ENCODE measurements at places on chromosomes 1 and 21. TPM values are rescaled to one million over a fixed set of nuclear protein-coding genes. Genes with fewer than 3 reads are reported as not detected.

GJA8 gene
- total RNA-seq = not detected

GRCh38 chr21:43585924-43586413, 73.3 kb downstream of the HSF2BP start:
- peak; percentile 100 for DNase-seq

HORMAD1 gene
- not detected for total RNA-seq

GRCh38 chr1:192378276-192378675, 61.5 kb downstream of the RGS21 start:
- DNase-seq = peak; percentile 35

- DNase-seq = peak; percentile 21
Observed at GRCh38 chr1:2174348-2175054, 20.1 kb downstream of the FAAP20 start.

GRCh38 chr1:147078606-147079399, 93.5 kb downstream of the PRKAB2 start:
- peak; percentile 7 for DNase-seq

All from foreskin keratinocyte (primary cell).